ENCODE measurements at places on chromosomes 5 and 9.

GRCh38 chr5:96322217-96322616 is 110.8 kb downstream of the PCSK1 start:
- no peak for DNase-seq

DNA sequence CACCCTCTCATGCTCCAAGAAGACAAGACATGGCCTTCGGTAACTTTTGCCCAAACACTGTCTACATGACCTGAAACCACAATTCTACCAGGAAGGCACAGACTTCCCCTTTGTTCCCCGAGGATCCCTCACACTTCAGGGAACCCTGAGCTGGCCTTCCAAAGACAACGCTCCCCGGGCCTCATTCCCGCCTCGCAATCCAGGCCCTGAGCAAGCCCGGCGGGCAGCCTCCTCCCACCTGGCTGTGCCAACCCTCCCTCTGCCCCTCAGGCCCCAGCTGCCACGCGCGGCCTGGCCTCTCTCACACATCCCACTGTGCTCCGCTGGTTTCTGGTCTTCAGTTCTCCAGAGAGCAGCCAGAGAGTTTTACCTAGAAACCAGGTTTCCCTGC is 7.3 kb downstream of the QSOX2 start:
- no peak for DNase-seq

DNA sequence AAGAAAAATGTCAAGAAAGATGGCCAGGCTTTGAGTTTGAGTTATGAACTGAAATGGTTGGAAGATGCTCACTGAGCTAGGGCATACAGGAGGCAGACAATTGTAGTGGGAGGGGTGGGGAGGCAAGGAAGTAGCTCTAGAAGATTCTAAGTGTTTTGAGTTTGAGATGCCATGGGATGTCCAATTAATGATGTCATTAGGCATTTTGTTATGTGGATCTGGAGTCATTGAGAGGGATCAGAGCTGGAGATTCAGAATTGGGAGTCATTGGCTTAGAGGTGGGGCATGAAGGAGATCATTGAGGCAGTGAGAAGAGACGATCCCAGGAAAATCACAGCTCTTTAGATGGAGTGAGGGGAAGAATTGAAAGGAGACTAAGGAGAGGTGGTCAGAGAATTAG is 111.5 kb upstream of the ZNF618 start:
- DNase-seq, result no peak

DNA sequence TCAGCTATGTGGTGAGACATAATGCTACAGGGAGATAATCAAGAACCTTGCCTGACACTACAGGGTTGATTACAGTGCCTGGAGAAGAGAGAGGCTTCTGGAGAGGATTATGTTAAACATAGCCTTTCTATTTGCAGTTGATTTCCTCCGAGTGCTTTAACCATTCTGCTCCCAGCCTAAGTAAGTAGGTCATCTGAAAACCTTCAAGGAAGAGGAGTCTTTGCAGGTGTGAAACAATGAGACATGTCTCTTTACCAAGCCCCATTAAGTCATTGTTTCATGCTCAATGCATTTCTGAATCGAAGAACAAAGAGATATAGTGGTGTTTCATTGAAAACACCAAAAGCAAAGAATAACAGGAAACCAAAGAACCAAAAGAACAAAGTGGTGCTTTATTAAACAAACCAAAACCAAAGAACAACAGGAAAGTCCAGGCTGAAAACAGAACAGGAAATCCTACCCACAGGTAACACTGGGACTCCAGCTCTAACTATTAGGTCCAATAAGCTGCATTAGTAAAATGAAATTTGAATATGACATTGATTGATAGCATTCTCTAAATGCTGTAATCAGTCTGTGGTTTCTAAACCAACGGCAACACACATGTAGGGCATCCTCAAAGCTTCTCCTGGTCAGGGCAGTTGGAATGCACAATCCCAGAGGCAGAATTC is 113.3 kb upstream of the SPATA31D4 start:
- no peak for DNase-seq

GRCh38 chr9:116873937-116874914 is 187.1 kb downstream of the TRIM32 start:
- no peak for DNase-seq

DNA sequence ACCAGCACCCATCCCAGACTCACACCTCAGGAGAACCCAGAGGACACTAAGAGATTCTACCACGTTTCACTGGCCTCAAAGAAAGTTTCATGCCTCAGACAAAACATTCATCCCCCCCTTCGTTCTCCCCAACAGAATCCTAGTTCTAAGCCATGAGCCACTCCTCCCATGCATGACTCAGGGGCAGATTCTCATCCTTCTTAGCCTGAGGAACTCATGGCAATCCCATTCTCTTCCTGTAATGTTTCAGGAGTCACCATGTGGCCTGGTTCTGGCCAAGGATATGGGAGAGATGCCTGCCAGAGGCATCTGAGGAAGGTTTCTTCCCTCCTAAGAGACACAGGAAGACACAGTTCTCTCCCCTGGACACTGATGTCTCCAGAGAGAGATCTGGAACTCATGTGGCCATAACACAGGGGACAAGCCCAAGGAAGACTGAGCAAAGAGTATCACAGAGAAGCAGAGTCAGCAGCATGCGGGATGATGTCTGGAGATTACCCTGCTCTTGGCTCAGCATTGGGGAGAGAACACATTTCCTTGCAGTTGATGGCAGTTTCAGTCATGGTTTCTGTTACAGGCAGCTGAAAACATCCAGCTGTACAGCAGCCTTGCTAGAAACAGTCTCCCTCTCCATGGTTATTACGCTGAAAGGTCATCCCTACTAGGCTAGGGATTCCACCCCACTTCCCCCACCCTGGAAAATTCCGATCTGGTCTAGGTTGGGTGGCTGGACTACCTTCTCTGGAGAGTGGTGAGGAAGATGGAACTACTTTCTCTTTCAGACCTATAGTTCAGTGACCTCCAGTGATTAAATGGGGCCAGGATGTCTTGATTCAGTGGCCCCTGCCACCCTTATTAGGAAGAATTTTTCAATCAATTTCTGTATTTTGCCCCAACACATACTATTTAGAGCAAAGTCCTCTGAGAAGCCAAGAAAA is 115.4 kb downstream of the ZNF608 start:
- no peak for DNase-seq

DNA sequence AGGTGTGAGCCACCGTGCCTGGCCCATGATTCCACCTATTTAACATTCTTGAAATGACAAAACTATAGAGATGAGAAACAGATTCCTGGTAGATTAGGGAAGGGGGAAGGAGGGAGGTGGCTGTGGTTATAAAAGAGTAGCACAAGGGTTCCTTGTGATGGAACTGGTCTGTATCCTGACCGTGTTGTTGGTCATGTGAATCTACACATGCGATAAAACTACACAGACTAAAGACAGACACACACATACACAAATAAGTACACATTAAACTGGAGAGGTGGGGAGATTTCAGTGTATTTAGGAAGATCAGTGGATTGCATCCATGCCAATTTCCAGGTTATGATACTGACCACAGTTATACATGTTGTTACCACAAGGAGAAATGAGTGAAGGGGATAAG is 60.9 kb downstream of the RNF130 start:
- DNase-seq, result no peak

DNA sequence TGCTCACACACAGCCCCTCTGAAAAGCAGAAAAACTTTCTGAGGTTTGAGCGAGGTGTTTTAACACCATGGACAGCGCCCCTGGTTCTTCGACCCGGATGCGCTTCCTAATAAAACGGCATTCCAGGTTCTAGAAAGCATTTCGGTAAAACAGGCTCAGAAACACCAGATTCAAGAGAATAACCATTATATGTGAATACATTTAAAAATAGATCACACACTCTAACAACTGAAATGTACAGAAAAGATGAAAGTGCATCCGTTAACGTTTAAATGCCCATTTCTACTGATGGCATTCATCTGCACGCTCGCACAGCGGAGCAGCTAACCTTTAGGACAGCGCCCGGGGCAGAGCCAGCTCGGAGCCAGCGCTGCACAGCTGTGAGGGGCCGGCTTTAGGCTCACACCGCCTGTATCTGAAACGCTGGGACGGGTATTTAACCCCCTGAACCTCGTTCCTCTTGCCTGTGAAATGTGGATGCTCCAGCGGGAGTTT is 26.3 kb upstream of the TENT4A start:
- DNase-seq, result peak; percentile 51

DNA sequence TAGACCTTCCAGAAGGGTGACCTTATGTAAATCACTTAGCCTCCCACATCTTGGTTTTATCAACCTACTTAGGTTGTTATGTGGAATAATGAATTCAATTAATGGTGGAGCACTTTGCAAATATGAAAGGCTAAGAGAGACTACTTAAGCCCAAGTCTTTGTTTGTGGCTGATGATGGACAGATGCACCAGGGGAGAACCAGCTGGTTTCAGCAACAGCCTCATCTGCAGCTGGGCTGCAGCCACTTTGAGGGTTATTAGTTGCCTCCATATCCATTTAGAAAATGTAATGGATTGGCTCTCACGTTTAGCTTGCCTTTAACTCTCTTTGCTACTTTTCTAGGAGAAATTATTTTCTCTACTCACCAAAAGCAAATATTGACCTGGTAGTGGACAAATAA is 146.6 kb downstream of the ESM1 start:
- no peak for DNase-seq
